ENCODE measurements at places on chromosomes 5 and 9. TPM values are rescaled to one million over a fixed set of nuclear protein-coding genes. Genes with fewer than 3 reads are reported as not detected.

- DNase-seq, result no peak
Measured at GRCh38 chr5:97888439-97888838, 705.4 kb upstream of the RIOK2 start.

DNA sequence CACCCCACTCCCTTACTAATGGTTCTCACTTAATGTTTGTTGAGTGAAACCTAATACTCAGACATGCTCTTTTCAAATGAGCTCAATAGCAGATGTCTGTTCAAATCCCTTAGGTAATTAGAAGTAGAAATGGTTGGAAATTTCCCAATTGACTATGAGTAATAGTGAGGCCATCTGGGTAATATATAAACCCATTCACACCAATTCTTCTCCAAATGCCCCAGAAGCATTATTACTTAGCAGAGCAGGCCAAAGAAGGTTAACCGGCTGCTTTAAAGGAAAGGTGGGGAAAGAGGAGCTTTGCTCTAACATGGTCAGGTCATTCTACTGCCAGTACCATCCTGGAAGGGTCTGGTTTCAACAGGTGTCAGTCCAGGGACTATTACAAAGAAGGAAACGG is 119.5 kb upstream of the MTAP start:
- DNase-seq, result no peak

DNA sequence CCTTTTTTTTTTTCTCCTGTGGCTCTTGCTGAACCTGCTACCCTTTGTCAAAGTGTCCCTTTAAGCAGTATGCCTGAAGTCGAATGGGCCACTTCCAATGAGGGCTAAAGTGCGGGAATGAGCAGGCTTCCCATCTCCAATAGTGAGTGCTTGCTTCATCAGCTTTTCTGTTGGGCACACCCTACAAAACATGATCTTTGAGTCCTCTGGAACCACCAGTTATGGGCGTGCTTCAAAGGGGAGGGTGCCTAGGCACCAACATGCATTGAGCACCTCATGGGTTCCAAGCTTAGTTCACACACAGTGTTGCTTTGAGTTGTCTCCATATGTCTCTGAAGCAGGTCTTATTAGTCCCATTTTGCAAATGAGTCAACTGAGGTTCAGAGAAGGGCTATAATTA is 132.8 kb upstream of the CPEB4 start:
- no peak for DNase-seq

- no peak for DNase-seq
Measured at GRCh38 chr5:50767588-50767987, 101.2 kb downstream of the PARP8 start.

Gene AFF4
- total RNA-seq, result 20.9 TPM

Gene CCL21
- total RNA-seq, result not detected

Gene FAM163B
- not detected for total RNA-seq

Gene PCDHGA5
- 0.09 TPM for total RNA-seq

Gene PCDHA1
- total RNA-seq, result not detected

Data from activated CD4-positive, alpha-beta T cell treated with anti-CD3 and anti-CD28 coated beads for 36 hours (primary cell).